SW 1271 (cell line): ENCODE measurements at places on chromosomes 1 and 21.

DNA sequence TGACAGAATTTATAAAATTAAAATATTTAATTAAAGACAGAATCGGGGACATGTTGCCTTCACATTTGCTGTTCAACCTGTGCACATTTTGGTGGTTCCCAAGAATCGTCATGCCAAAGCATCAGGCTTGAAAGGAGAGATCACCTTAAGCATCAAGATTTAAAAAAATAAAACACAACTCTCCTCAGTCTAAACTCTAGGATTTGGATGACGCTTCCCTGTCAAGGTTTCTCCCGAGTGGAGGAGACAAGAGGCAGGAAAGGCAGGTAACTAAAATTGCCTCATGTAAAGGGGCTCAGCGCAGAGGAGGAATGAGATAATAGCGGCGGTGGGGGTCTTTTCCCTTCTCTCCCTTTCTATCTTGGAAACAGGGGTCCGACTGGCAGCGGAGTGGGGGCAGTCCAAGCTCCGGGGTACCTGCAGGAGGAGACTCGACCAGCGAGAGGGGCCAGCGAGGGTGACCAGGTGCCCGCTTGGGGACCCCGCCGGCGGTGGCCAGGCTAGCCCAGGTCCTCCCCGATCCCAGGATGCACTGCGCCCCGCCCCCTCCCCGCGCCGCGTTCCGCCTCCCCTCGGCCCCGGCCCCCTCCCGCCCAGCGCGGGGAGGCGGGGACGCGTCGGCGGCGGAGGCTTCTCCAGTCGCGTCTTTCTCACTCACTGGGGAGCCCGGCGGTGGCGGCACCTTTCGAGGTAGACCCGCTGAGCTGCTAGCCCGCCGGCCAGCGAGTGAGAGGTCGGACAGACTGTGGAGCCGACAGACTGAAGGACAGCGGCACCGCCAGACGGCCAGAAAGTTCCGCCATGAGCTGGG is at the start of gene FNBP1L:
TSS of gene FNBP1L (plus strand) at position 638 of the 811 bp plus-strand sequence. CDS start at position 802, 164 bp downstream.
- DNase-seq, result peak; percentile 35

- DNase-seq, result no peak
Measured at GRCh38 chr1:111476761-111477309, 3.1 kb downstream of the C1orf162 start.

DNA sequence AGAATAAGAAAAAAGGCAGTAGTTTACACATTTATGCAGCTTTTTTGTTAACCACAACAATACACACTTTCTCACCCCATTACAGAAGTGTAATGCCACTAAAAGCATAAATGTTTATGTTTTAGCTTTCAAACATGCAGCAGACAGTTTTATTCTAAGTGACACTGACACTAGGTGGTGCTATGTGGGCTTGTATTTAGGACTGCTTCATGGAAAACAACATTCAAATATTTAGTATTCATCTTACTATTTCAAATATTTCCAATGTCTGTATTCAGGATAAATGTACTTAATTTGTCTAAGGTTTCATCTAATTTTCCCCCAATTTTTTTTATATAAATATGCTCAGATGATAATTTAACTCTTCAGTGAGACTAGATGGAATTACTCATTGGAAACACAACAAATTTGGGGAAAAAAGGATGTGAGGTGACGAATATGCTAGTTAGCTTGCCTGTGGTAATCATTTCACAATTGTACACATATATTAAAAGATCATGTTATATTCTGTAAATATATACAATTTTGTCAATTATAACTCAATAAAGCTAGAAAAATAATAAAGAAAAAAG is 71.4 kb downstream of the USP1 start:
- no peak for DNase-seq

DNA sequence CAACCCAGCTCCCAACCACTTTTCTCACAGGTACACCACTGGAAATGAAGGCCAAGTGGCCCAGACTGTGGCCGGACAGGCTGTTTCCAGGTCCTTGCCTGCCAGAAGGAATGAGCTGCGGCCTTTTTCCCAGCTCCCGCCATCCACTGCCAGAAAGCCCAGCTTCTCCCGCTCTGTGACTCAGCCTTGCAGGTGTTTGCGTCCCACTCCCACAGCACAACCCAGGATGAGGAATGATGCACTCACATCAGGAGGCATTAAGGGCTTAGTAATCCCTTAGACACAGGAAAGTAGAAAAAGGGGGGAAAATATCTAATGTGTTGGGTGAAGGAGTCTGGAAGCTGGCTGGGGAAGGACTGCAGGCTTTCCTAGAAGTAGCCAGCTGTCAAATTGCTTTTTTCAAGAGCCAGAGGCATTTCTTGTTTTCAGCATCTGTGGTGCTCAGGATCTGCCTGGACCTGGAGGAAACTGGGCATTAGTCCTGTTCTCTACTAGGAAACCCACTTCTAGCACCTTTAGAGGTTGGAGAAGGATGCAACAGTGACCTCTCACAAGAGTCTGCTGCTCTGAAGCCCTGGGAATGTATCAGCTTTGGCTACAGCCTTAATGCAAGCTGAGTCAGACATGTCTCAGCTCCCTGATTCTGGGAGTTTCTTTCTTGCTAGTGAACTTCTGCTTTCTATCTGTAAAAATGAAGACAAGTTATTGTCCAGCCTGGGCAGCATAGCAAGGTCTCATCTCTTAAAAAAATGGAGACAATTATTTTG is 13.2 kb upstream of the MAP1LC3C start:
- no peak for DNase-seq

DNA sequence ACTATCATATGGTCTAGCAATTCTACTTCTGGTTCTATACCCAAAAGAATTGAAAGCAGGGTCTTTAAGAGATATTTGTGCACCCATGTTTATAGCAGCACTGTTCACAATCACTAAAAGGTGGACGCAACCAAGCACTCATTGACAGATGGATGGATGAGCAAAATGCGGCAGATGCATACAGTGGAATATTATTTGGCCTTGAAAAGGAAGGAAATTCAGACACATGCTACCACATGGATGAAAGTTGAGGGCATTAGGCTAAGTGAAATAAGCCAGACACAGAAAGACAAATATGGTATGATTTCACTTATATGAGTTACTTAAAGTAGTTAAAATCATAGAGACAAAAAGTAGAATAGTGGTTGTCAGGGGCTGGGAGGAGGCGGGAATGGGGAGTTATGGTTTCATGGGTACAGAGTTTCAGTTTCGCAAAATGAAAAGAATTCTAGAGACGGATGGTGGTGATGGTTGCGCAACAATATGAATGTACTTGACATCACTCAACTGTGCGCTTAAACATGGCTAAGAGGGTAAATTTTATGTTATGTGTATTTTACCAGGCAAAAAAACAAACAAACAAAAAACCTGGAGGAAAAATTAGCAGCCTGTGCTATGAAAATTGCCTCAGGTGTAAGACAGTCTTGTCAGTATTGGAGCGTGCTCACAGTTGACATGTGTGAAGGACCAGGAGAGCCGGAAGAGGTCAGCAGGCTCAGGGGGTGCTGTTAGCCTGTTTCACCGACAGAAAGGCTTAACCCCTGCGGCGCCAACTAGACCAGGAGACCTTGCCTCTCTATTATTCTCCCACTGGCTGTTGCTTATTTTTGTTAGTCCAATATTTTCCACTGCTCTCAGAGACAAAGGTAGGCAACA is 26.5 kb downstream of the CD247 start:
- DNase-seq, result no peak

DNA sequence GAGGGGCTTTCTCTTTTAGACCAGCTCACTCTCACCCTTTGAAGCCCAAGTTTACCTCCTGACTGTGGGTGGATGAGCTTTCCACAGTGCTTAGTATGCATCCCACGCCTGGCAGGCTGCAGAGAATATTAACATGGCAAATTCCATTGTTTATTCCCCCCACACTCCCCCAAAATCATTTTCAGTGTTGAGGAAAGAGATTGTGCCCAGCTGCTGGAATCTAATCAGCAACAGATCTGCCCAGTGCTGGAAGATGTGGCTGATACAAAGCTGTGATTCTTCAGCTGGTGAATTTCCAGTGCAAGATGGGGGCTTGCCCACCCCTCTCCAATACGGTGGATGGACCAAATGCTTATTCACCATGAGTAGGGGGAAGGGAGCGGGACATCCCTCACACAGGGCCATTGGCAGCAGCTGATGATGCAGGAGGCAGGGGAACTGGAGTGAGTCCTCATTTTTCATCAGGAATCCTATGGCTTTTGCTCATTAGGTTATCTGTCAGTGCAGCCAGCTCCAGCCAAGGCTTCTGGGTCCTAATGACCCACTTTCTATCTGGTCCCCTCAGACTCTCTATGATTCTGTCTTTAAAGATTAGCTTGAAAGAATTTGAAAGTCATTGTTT is 39.7 kb upstream of the KCNA3 start:
- DNase-seq, result no peak
